ENCODE measurements at places on chromosomes 16 and 17.

DNA sequence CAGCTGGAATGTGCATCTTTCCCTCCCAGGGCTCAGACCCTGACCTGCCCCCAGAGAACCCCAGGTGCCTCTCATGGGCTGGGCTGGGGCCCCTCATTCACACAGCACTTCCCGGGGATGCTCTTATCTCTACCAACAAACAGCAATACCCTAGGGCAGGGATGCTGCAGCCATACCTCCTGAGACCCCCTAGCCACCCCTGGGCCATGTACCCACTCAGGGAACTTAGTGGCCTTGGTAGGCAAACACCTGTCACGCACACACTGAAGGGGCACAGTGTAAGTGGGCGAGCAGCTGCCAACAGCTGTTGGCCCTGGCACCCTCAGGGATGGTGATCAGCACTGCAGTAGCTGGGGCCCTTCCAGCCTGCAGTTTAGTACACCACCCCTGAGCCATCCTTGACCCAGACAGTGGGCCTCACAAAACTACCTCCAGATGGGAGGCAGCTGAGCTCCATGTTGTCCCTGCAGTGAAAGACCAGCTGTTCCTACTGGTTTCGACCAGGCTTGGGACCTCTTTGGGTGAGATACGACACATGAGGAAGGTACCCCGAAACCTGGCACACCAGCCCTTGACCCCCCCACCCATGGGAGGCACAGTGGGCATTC lies 1723.6 kb downstream of the TP53TG3F start:
- DNase-seq, result no peak

DNA sequence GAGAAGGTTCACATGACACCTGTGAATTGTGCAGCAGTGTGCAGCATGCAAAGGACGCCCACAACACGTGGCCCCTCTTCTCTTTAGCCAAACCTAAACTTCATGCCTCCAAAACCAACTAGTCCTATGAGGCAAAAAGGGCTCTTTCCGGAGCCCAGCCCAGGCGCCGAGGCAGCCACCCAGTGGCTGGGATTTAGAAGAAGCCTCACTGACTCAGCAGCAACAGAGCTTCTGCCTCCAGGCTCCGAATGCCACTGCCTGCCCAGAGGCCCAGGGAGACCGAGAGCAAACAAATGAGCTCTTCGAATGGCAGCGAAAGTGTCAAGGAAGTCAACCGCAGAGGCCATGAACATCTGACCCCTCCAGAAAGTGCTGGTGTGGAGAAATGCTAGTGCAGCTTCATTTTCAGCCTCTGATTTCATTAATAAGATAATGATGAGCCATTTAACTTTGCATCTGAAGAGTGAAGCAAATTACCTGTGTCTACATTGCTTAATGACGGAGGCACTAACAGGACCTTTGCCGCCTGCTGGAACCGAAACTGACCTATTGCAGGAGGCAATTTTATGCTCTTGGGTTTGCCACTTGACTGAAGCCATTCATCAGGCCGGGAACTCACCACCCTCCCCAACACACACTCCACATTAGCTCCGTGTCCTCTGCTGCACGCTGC lies 157.7 kb upstream of the RPL38 start:
- DNase-seq, result no peak

- no peak for DNase-seq
Observed at GRCh38 chr16:49866595-49867071, 10.7 kb upstream of the ZNF423 start.

- DNase-seq, result no peak
Observed at GRCh38 chr17:31517524-31517923, 126.0 kb downstream of the RAB11FIP4 start.

GRCh38 chr16:70579648-70580630 lies 56.3 kb downstream of the SF3B3 start:
- no peak for DNase-seq

DNA sequence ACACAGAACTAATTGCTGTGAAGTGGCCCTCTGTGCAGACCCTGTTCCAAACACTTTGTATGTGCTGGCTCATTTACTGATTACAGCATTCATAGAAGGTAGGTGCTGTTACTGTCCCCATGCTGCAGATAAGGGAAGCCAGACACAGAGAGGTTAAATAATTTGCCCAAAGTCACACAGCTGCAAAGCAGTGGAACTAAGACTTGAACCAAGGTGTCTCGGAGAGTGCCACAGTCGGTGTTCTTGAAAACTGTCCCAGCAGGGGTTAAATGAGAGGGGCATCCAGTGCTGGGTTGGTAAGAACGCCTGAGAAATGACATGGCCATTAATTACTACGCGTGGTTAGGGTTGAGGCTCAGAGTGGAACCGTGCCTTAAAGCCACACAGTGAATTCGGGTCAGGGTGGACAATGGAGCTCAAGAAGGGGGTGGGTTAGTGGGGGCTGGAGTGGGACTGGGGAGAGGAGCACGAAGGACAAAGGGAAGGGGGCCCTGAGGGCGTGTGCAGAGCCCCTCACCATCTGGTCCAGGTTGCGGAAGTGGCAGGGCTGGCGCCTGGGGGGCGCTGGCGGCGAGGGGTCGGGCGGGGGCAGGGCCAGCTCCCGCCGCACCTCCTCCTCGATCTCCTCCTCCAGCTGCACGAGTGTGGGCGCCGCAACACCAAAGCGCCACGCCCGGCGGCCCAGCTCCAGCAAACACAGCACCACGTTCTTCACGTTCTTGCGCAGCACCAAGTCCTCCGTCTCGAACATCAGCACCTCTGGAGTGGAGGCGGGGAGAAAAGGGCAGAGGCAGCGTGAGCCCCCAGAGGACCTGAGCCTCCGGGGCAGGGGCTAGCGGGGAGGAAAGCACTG lies 3.3 kb downstream of the GAS2L2 start:
- no peak for DNase-seq

DNA sequence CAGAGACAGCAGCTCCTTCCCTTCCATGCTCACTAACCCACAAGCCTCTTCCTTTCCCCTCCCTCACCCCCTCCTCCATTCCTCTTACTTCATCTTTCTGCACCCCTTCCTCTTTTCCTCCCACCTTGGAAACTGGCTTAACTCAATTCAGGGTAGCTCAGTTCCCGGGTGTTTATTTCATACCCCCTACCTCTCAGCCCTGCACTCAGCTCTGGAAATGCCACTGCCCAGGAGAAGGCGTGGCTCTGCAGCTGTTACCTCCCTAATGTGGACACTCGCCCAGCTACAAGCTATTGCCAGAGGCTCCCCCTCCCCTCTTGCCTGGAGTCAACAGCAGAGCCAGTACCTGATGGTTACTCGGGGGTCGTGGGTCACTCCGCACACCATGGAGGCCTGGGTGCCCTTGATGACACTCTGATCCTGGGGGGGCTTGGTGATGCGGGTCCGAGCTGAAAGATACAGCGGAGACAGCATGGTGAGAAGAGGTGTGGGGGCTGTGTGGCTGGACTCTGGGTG lies 118.4 kb upstream of the CDC42EP4 start:
- DNase-seq, result no peak

DNA sequence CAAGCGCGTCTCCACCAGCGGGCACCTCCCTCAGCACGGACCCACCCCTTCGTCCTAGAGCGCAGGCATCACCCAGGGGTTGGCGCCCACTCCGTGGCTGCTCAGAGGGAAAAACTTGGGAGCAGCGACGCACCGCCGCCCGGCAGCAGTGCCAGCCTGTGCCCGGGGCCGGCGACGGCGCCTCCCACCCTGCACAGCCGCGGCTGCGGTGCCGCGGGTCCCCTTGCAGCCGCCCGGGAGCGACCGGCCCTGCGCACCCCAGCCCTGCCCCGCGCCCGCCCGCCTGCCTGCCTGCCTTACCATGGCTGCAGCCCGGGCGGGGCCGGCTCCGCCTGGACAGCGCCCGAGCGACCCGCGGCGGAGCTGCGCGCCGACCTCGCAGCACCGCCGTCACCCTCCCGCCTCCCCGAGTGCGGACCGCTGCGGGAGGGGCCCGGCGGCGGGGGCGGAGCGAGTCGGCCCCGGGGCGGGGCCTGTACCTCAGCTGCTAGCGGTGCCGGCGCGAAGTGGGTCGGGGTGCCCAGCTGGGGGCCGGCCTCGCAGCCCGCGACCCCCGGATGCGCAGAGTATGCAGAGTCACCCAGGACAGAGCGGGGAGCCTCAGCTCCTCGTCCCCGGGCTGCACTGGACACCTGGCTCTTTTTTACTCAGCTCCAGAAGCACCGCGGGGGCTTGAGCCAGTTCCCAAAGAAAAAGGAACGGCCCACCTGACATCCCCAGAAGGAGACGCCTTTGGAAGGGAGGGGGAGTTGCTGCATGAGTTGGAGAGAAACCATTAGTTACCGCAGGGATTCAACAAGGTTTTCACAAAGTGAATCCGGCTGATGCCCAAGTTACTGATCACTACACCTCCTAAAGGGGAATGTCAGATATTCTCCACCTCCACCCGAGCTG lies 17.5 kb upstream of the MTMR4 start:
- no peak for DNase-seq
